ENCODE measurements at places on chromosomes 11 and 22.
A peak's percentile ranks its signal among the peaks of the same experiment; 100 is the strongest.

GRCh38 chr22:49415151-49415951, 412.3 kb downstream of the BRD1 start:
- no peak for DNase-seq

GRCh38 chr22:18095101-18095805, 15.4 kb upstream of the TUBA8 start:
- no peak for DNase-seq

GRCh38 chr22:25898707-25899365, 156.8 kb downstream of the MYO18B start:
- DNase-seq = no peak

- no peak for DNase-seq
These were observed 78.6 kb downstream of the PRR5L start for GRCh38 chr11:36374726-36375125.

- peak; percentile 55 for DNase-seq
These were observed 1.1 kb downstream of the PELI3 start for GRCh38 chr11:66467756-66468155.

DNA sequence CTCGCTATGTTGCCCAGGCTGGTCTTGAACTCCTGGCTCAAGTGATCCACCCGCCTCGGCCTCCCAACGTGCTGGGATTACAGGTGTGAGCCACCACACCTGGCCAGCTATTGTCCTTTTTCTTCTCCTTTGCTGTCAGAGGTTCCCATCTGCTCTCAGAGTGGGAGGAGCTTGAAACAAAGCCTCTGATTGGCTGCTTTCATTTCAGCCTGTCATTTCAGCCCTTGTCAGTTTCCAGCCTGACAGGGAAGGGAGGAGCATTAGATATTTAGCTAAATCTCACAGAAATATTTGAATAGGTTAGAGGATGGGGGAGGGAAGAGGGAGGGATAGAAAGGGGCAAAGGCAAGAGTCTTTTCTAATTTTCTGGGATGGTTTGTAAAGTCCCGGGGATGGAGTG, 8.7 kb downstream of the SLC22A6 start:
- DNase-seq = no peak
